Kidney (tissue), 22 donors: ENCODE measurements at places on chromosomes 4 and X. TPM values are rescaled to one million over a fixed set of nuclear protein-coding genes. Genes with fewer than 3 reads are reported as not detected.

Gene CENPVL2
- total RNA-seq, result not detected

Gene UGT2B17
- 0.38 TPM for total RNA-seq

Gene KLHL13
- 55.4 TPM for total RNA-seq

Gene TENM3
- total RNA-seq, result 6.8 TPM

Gene TMEM255A
- total RNA-seq, result 1.2 TPM

Gene RTL9
- not detected for total RNA-seq

Gene FRMD7
- total RNA-seq, result 0.19 TPM

Gene GPC4
- total RNA-seq, result 70.3 TPM

Gene FUNDC1
- 17.0 TPM for total RNA-seq

Gene GSX2
- not detected for total RNA-seq

Gene GRPR
- total RNA-seq, result 0.25 TPM

Gene MMGT1
- total RNA-seq, result 30.9 TPM

Gene TMEM271
- total RNA-seq, result not detected

Gene IL2RG
- total RNA-seq, result 15.0 TPM

Gene PRR27
- not detected for total RNA-seq

Gene SHROOM3
- total RNA-seq, result 67.3 TPM

Gene SLC7A11
- total RNA-seq, result 2.6 TPM
